ENCODE measurements at places on chromosomes 7 and 10.
A peak's percentile ranks its signal among the peaks of the same experiment; 100 is the strongest.

- DNase-seq: no peak
Measured at GRCh38 chr10:112224933-112225529, 41.5 kb upstream of the GPAM start.

GRCh38 chr10:11512596-11512995 is 98.9 kb downstream of the USP6NL start:
- DNase-seq: no peak

GRCh38 chr10:28359334-28359733 is 56.5 kb upstream of the MPP7 start:
- no peak for DNase-seq

- no peak for DNase-seq
Measured at GRCh38 chr10:87775766-87776165, 42.3 kb downstream of the ATAD1 start.

DNA sequence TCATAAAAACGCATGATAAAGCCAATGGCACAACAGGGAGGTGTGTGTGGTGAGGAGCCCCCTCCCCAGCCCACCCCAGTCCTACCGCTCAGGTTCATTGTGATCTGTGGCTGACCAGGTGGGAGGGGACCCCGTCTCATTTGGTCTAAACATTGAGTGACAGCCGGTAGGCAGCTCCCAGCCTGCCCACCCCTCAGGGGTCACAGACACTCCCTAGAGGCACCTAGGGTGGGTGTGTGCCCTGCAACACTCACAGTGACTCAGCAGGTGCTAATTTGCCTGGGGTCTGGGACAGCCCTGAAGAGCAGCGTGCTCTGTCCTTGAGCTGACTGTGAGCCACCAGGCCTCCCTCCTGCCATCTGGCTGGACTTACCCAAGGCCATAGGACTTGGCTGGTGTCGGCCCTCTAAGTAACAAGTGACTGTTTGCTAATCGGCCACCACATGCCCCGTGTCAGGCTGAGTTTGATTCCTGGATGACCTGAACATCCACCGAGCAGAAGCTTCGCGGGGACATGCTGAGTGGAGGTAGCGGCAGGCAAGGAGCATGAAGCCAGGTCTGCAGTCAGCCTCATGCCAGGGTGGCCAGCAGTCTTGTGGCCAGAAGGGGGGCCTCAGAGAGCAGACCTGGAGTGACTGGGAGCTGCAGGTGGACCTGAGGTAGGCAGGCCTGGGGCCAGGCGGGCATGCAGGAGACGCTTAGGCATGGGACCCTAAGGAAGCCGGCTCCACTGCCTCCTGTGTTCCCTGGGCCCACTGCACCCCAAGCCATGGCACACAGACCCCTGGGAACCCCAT is 282.3 kb upstream of the SHH start:
- no peak for DNase-seq

GRCh38 chr10:35388682-35389081 is 52.4 kb downstream of the CCNY start:
- no peak for DNase-seq

GRCh38 chr10:1659221-1659791 is 78.0 kb downstream of the ADARB2 start:
- DNase-seq: no peak

- DNase-seq: peak; percentile 47
Measured at GRCh38 chr10:11424456-11425295, 186.8 kb downstream of the USP6NL start.

GRCh38 chr7:136353287-136353686 is 376.1 kb upstream of the MTPN start:
- no peak for DNase-seq

DNA sequence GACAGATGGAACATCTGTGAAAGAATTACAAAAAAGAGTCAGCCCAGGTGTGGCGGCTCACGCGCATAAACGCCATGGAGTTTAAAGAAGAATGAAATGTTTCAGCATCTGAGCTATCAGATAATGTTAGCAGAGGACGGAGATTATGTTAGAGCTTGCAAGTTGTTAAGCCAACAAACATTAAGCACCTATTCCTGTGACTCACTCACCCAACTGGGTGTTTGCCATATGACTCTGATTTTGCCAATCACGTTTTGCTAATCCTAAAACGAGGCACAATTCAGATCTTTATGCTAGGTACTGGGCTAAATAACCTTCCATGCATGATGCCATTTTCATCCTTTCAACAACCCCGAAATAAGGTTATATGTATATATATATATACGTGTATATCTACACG is 29.0 kb upstream of the CCNY start:
- DNase-seq: no peak

- no peak for DNase-seq
Measured at GRCh38 chr7:27947586-27948278, 207.8 kb downstream of the TAX1BP1 start.

GRCh38 chr10:51250278-51250920 is 176.1 kb downstream of the PRKG1 start:
- no peak for DNase-seq

DNA sequence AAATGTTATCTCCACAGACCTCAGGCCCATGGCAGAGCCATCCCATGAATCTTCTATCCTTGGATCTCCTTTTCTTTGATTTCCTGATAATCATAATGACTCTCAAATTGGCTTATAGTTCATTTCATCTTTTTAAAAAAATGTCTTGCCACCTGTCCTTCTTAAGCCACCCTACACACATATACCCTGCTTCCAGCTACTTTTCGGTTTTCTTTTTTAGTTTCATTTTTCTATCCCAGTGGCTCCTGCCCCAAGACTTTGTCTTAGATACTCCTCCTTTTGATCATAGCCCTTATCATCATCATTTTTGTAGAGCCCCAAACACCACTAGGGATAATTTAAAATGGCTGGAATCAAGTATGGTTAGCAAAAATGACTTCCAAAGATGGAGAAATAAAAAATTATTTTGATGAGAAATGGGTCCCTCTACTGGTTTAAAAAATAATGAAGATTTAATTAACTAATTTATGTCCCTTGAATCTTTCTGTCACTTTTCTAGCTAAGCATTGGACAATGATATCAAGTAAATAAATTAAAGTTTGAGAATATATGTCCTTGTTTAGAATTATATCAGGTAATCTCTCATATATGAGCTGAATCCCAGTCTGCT is 277.3 kb upstream of the SEMA3D start:
- peak; percentile 19 for DNase-seq

- no peak for DNase-seq
Measured at GRCh38 chr7:102303669-102304422, 17.2 kb downstream of the SH2B2 start.

GRCh38 chr7:127035203-127035849 is 217.4 kb downstream of the GRM8 start:
- DNase-seq: no peak

DNA sequence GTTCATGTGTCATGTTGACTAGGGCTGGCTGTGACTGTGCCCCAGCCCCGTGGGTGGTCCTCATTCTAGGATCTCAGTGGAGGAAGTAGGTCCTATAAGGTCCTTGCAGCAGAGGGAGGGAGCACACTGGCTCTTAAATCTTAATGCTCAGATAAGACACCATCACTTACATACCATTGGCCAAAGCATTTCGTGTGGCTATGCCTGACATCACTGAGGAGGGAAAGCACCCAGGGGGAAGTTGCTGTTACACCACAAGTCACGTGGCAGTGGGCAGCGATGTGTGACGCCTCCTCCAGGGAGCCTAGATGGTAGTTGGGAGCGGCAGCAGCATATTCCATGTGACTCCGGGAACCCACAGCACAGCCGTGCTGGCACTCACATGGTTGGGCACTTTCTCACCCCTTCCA is 224.7 kb upstream of the SH2B2 start:
- DNase-seq: no peak

DNA sequence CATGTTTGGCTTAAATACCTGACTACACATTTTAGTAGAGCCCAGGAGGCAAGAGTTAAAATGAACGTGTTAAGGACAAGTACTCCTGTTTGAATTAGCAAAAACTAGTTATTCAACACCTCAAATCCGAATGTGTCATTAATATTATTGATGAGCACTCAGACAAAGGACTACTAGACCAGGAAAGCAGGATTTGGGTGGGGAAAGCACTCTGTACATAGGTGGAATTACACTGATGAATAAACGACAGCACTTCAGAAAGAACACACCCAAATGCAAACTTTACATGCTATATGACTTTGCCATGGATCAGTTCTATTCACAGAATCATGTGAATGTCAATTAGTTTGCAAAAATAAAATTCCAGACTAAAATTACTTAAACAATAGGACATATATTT is 95.1 kb upstream of the CAV2 start:
- DNase-seq: no peak

- DNase-seq: no peak
Measured at GRCh38 chr10:17138460-17139042, 8.9 kb upstream of the CUBN start.

DNA sequence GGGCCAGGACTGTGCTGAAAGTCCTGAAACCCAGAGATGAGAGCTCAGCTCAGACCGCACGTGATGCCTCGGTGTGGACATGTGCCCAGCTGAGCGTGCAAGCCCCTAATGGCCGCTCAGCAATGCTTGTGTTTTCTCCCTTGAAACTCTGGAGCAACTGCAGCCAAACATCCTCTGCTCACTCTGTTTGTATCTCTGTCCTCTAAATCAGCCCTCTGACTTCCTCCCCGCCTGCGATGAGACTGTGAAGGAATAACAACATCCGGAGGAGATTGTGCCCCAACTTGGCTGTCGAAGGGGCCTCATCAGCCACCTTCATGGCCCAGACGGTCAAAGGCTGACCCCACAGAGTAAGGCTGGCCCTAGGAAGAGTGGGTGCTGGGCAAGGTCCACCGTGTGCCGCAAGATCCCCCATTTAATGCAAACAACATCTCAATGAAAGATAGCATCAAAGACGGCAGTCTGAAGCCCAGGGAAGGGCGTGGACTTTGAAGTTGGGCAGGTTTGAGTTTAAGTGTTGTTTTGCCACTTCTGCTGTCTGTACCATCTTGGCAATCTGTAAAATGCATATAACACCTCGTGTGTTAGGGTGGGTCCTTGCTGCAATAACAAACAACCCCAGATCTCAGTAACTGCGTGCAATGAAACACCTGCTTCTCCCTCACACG is 39.9 kb downstream of the CALML3 start:
- no peak for DNase-seq

DNA sequence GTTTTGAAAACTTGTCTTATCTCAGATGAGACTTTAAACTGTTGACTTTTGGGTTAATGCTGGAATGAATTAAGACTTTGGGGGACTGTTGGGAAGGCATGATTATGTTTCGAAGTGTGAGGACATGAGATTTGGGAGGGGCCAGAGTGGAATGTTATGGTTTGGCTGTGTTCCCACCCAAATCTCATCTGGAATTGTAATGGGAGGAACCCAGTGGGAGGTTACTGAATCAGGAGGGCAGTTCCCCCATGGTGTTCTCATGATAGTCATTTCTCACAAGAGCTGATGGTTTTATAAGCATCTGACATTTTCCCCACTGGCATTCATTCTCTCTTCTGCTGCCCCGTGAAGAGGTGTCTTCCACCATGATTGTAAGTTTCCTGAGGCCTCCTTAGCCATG is 13.8 kb upstream of the POT1 start:
- no peak for DNase-seq

GRCh38 chr10:44389150-44389549 is 4.3 kb upstream of the CXCL12 start:
- DNase-seq: no peak

GRCh38 chr10:74842301-74842954 is 16.0 kb downstream of the KAT6B start:
- no peak for DNase-seq

GRCh38 chr10:72875250-72876055 is 18.1 kb upstream of the OIT3 start:
- DNase-seq: peak; percentile 3

- no peak for DNase-seq
Measured at GRCh38 chr10:7035126-7035761, 375.6 kb downstream of the SFMBT2 start.

GRCh38 chr7:5265320-5266190 is 17.2 kb upstream of the SLC29A4 start:
- DNase-seq: no peak

DNA sequence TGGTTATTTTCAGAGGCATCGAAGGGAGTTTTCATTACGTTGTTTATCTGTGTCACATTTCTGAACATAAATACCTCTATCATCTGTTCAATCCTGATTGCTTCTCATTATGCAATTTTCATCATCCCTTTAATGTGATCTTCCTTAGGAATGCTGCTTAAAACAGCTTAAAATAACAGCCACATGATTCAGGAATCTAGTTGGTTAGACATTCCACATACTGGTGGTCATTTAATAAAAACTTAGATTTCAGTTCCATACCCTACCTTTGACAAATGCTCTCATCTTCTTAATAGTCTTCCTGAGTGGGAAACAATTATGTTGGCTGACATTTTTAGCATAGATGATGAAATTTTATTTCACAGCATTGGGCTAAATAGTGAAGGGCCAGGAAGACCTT is 191.3 kb upstream of the CDCA7L start:
- no peak for DNase-seq

DNA sequence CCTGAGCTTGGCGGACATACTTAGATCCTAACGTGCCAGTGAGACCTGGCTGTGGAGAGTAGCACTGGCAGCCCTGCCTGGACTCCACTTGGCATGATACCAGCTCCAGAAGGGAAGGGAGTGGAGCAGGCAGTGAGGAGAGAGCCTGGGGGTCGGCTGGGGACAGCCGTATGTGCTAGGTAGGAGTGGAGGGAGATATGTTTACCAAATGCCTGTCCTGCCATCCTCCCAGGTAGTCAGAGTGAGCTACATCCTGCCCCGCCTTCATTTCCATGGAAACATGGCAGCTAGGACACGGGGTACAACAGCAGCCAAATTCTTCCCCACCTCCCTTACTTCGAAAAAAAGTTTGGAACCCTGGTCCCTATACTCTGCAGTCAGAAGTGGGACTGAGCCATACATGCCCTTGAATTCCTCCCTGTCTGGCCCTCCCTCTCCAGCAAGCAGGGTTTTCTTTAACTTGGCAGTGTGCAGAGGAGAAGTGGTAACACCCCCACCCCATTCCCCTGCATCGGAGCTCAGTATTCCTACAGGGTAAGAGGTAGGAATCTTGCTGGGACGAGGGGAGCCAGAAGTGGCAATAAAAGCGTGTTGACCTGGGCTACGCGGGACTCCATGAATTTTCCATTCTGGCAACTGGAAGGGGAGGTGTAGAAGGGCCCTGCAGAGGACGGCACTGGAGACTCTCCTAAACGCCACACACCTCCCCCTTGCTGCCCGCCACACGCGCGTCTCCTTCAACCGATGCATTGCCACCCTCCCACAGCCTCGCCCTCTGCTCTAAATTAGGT is 20.0 kb upstream of the SMO start:
- no peak for DNase-seq

DNA sequence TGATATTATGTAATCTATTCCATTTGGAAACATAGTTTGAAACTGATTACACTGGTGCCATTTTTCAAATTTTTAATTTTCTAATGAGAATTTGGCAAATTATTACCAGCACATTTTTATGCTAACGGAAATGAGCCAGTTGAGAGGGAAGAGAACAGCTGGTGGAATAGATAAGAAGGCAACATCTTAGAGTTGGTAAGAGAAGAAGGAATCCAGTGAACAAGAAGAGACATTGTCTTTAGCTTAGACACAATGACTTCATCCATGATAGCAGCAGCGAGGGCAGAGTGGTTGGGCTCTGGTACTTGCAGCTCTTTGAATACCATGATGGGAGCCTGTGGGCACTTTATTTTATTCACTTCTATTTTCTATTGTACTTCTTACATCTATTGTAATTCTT is 89.6 kb downstream of the CHRM2 start:
- DNase-seq: no peak

Data from COR-L47 (cell line).